ENCODE measurements at places on chromosomes 1 and 21. TPM values are rescaled to one million over a fixed set of nuclear protein-coding genes. Genes with fewer than 3 reads are reported as not detected.

GRCh38 chr1:87963556-87963955 lies 634.9 kb downstream of the LMO4 start:
- DNase-seq: no peak

DNA sequence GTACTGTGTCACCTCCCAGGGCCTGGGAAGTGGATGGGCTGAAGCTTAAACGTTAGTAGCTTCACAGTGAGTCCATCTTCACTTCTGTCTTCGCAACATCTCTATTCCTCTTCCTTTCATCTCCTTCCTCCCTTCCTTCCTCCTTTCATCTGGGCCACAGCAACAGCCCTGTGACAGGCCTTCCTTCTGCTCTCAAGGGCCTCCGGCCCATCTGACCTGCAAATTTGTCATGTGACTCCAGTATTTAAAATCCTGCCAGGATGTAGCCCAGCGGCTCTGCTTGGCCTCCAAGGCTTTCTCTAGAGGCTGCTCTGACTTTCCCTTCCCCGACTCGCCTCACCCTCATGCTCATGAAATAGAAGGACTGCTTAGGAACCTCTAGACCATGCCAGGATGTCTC lies 10.9 kb upstream of the BATF3 start:
- DNase-seq: no peak

Gene LRRC42
- 8.0 TPM for total RNA-seq

- DNase-seq: no peak
Measured at GRCh38 chr1:23597635-23598388, 38.5 kb upstream of the ID3 start.

- DNase-seq: no peak
Measured at GRCh38 chr21:33543505-33544129, 779 bp downstream of the SON start.

Gene C1orf115
- 20.6 TPM for total RNA-seq

Gene AKNAD1
- 2.6 TPM for total RNA-seq

GRCh38 chr1:147541672-147542568 lies 619 bp downstream of the BCL9 start:
- DNase-seq: peak; percentile 83

GRCh38 chr1:152621993-152622392 lies 910 bp downstream of the LCE3A start:
- DNase-seq: no peak

DNA sequence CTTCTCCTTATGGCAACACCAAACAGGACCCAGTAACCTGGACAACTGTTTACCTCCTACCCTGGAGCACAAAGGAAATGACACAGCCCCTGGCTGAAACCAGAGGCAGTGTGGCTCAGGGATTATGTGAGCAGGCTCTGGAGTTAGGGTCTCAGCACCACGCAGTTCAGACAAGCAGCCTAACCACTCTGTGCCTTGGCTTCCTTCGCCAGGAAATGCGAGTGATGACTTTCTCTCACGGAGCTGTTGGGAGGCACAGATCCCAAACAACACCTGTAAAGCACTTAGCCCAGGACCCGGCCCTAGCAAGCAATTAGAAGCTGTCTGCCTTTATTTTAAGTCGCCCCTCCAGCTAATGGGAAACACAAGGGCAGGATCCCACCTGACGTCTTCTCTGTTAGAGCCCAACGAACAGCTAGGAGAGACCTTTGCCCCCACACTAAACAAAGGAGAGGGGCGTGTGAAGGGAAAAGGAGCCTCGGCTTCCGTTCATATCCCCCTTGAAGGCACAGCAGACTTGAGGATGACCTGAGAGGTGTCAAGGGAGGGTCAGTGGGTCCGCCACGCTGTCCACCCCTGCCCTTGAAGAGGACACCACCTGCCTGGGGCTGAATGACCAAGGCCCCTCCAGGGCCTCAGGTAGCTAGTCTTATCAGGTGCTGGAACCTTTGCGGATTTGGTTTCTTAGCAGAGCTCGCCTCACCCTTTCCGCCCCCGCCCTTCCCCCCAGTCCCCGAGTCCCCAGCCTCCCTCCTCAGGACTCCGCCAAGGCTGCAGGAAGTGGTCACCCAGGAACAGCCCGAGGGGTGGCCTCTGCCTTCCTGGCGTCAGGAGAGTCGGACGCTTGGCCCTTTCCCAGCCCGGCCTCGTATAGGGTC lies 860 bp downstream of the TMEM63A start:
- peak; percentile 28 for DNase-seq

GRCh38 chr1:156499194-156499841 lies 1.3 kb downstream of the MEF2D start:
- DNase-seq: peak; percentile 88

- no peak for DNase-seq
Measured at GRCh38 chr1:211648980-211649934, 26.2 kb downstream of the NEK2 start.

Gene POGK
- 15.5 TPM for total RNA-seq

DNA sequence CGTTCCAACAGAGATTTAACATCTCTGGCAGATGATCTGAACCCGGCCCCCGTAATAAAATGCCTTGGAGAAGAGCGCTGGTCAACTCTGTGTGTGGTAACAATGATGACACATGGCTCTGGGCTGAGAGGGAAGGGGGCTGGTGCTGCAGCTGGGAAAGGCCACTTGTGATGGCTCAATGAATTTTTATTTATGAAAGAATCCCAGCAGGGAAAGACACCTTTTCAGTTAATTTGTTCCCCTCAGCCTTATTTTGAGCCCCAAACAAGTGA lies 59.4 kb downstream of the SYT6 start:
- no peak for DNase-seq

Gene DENND2C
- total RNA-seq: 12.3 TPM

DNA sequence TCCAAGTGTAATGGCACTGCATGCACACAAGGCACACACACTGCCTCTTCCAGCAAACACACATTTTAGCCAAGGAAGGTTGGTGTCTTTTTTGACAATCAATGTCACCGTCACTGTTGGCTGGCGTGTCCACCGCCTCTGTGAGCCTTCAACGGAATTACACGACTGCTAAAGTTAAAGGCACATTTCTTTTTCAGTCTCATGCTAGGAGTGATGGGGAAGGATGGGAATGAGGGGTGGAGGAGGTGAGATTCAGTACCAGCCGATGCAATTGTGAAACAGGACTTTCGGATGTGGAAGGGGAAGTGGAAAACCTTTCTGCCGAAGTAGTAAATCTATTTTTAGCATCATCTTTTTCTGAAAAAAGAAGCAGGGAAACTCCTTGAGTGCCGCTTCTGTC lies 1.4 kb downstream of the ELAVL4 start:
- DNase-seq: peak; percentile 8

Gene PDZK1IP1
- 2.1 TPM for total RNA-seq

DNA sequence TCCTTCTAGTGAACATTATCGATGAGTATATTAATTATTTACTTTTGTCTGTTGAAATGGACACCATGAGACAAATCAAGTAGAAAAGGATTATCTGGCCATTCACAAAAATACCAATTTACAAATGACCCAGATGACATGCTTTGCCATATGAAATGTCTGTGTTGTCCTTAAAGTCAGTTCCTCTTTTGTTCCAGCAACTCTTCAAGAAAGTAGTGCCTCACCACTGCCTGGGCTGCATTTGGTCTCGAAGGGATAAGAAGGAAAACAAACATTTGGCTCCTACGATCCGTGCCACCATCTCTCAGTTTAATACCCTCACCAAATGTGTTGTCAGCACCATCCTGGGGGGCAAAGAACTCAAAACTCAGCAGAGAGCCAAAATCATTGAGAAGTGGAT lies 79.6 kb downstream of the RGL1 start:
- no peak for DNase-seq

Gene CHI3L1
- 1.3 TPM for total RNA-seq

DNA sequence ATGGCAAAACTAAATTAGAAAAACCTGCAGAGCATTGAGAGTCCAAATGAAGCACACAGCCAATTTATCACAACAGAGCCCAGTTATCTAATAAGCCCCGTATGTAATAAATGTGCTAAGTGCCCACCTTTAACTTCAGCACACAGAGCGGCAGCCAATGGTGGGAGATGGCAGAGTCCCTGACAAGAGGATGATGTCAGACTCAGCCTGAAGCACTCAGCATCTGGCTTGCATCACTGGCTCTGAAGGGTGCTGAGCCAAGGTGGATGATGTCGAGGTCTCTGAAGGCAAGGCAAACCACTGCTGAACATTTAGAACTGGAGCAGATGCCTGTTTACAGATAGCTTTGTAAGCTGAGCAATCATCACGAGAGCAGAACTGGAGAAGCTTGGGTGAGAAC lies 118.3 kb downstream of the NUF2 start:
- DNase-seq: peak; percentile 64

Gene SMCP
- not detected for total RNA-seq

Gene ACTL8
- not detected for total RNA-seq

Gene FALEC
- not detected for total RNA-seq

DNA sequence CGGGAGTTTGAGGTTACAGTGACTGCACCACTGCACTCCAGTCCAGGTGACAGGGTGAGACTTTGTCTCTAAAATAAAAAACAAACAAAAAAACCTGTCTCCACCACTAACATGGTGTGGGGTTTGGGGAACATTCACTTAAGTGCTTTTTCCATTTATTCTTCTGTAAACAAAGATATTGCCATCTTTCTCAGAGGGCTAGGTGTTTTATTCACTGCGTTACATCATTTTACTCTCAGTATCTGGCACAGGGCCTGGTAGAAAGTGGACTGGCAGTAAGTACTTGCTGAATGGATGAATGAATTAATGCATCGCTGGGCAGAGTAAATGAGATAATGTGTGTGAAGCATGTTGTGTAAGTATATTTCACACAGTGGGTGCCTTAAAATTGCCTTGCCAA lies 20.1 kb downstream of the KIAA0040 start:
- no peak for DNase-seq

DNA sequence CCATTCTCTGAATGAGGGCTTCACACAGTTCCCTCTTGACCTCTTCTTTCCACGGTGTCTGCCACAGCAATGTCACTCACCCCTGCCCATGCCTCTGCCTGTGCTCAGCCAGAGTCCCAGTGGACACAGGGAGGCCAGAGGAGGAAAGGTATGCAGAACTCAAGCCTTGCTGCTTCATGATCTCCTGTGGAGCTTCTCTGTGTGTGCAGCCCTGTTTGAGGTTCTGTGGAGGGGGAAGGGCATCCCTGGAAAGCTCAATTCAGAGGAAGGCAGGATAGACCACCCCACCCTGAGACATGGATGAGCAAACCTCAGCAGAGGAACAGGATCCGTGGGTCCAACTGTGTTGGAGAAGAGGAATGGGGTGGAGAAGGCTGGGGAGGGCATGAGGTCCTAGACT lies 2.0 kb downstream of the HCN3 start:
- no peak for DNase-seq

DNA sequence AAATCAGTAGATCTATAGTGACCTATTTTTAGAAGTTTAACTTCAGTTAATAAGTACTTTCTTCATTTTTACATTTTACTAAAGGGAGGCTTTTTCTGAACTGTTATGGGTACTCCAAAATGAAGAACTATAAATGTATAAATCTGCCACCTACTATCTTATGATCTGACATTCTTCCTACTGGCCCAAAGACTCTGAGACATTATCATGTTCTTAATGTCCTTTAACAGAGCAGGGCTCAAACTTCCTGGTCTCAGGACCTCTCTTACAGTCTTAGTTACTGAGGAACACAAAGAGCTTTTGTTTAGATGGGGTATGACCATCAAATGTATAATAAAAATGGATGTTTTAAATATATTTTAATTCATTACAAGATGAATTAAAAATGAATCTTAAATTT lies 8.9 kb downstream of the TRIM33 start:
- DNase-seq: no peak

DNA sequence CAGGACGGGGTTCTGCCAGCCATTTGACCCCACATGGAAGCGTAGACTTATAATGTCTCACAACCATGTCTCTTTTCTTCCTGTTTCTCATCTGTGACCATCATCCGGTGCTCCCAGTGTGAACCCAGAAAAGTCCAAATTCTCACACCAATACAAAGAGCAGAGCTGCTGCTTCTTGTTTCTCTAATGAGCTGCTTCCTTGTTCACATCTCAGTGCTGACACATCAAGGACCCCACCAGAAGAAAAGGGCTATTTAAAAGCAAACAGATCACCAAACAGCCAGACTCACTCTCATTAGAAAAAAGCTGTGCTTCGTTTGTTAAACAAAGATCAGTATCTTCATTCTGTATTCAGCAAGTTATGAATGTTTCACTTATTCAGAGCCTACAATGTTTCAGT lies 835 bp upstream of the LCE1D start:
- no peak for DNase-seq

- DNase-seq: no peak
Measured at GRCh38 chr21:9750341-9751086, 770.9 kb upstream of the TPTE start.

- DNase-seq: peak; percentile 84
Measured at GRCh38 chr1:224211206-224211962, 28.3 kb downstream of the DEGS1 start.

GRCh38 chr1:228307218-228308023 lies 99.2 kb downstream of the TRIM11 start:
- no peak for DNase-seq

DNA sequence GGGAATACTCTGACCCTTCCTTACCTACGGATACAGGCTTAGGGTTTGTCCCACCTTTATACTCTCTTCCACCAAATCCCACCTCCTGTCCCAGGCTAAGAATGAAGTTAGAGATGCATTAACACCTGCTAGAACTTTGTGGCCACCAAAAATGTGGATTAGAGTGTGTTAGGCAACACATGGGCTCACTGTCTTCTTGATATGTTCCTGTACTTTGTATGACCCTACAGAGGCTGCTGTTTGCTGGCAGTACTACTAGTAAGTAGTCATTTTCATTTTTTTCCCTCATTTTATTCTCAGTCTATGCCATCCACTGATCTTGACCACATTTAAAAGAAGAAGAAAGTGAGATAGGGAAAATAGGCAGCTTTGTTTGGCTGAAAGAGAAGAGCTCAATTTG lies 21.0 kb upstream of the TMEM39B start:
- DNase-seq: no peak

DNA sequence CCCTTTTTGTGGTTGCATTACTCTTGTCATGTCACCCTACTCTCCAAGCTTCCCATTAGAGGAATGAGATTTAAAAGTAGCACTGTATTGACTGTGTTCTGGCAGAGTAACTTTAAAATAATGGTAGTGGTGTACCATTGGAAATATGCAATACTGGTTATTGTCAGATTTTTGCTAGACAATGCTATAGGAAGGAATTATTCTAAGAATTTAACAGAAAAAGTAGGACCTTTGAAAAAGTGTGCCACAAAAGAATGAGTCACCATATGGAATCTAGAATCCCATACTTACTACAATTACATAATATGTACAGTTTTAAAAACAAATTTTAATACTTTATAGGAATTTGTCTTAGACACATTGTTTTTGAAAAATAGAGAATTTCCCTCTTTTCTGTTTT lies 13.8 kb downstream of the MIER1 start:
- no peak for DNase-seq

DNA sequence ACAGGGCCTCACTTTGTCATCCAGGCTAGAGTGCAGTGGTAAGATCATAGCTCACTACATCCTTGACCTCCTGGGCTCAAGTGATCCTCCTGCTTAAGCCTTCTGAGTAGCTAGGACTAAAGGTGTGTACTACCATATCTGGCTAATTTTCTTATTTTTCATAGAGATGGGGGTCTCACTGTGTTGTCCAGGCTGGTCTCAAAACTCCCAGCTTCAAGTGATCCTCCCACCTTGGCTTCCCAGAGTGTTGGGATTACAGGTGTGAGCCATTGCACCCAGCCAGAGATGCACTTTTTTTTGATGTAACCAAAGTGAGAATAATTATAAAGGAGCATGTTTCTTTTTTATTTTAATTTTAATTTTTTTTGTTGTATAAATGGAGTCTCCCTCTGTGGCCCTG lies 28.4 kb downstream of the CLIC4 start:
- DNase-seq: no peak

- DNase-seq: peak; percentile 77
Measured at GRCh38 chr1:115280064-115280463, 58.0 kb downstream of the NGF start.

- DNase-seq: peak; percentile 10
Measured at GRCh38 chr1:35269201-35269988, 886 bp downstream of the ZMYM4 start.

All from tongue (tissue), 3 donors.